ENCODE measurements at places on chromosomes 3 and 15. TPM values are rescaled to one million over a fixed set of nuclear protein-coding genes. Genes with fewer than 3 reads are reported as not detected.

DNA sequence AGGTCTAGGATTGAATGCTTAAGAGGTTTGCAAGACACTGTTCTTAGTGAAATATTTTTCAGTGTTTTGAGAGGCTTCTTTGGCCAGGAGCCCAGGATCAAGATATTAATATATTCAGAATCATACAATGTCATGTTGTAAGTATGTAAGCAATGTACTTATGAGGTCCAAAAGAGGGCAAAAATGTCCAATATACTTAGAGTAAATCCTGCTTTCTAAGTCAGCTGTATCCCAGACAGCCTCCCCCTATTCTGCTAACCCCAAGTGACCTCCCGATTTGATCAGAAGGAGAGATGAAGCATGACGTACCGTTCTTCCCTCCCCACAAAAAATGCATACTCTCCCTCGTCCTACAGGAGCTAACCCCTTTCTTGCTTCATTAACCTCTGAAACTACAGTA is 70.9 kb downstream of the CHAC1 start:
- DNase-seq: no peak

DNA sequence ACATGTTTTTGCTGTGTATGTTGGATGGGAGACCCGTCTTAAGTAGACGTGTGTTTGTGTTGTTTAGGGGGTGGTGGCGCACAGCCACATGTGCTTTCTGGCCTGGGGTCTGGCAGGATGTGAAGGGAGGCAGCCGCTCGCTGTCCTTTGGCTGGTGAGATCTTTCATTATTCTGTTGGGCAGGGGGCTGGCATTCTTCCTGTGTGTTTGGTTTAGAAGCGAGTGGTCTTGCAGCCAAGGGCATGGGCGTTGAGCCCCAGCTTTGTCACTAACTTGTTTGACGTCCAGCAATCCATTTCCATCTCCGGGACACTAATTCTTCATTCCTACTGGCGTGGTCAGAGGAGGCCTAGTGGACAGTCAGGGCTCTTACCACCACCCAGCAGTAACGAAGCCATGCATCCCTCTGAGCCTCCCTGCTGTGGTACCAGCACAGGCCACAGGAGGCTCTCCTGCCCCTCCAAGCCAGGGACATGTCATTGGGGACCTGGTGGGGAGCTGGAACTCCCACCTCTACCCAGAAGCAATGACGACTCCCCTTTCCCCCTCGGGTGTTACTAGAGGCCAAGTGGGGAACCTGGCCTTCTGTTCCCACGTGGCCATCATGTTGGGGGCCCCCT is 10.7 kb downstream of the THSD4 start:
- DNase-seq: no peak

- DNase-seq: no peak
These were observed 185.1 kb upstream of the SNTN start for GRCh38 chr3:63467392-63467791.

DNA sequence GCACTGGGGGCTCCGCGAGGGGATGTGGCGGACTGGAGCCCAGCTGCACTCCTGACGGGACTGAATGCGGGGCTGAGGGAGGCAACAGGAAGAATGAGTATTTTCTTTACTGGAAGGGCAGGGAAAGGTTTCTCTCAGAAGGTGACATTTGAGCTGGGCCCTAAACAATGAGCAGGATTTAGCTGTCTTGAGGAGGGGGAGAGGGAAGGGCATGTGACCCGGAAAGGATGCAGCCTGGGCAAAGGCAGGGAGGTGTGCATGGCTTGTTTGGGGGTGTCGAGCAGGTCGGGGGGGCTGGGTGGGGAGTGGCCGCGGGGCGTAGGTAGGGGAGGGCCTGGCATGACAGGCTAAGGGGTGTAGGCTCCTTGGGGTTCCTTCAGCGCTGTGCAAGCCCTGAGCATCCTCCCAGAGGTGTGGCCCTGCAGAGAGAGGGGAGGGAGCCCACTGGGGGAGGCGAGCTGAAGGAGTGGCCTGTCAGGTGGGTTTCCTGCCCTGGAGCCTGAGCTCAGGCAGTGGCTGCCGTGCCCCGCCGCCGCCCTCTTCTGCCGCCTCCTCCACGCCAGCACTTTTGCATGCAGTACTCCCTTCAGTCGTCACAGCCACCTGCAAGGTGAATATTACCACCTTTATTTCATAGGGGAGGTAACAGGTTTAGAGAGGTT is 17.2 kb upstream of the ANKDD1A start:
- no peak for DNase-seq

DNA sequence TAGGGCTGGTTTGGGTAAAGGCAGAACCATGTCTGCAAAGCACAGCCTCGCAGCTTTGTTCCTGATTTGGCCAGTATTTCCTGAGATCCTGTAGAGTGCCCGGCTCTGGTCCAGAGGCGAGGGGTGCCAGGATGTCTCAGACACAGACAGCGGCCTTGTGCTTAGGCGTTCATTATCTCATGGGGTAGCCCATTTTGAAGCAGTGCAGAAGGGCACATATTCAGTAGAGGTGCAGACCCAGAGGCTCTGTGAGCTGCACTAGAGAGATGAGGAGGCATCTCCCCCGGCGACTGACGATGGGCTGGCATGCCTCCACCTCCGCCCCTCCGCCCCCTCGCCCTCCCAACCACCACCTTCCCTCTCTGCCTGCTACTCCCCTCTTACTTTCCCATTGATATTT is 170.3 kb downstream of the CHDH start:
- DNase-seq: no peak

GRCh38 chr15:94792196-94792595 is 560.8 kb downstream of the MCTP2 start:
- DNase-seq: no peak

AP3S2 gene
- total RNA-seq: 41.8 TPM

CSPG4 gene
- 57.5 TPM for total RNA-seq

NMNAT3 gene
- 8.6 TPM for total RNA-seq

EXD1 gene
- not detected for total RNA-seq

Measured in sciatic nerve (tissue), 2 donors.